ENCODE measurements at places on chromosomes 1 and 21. TPM values are rescaled to one million over a fixed set of nuclear protein-coding genes. Genes with fewer than 3 reads are reported as not detected.

Gene NCAM2
- not detected for total RNA-seq

Gene CD34
- 0.08 TPM for total RNA-seq

Gene PMVK
- 48.3 TPM for total RNA-seq

Gene CRP
- total RNA-seq = 0.68 TPM

Gene NGF
- not detected for total RNA-seq

DNA sequence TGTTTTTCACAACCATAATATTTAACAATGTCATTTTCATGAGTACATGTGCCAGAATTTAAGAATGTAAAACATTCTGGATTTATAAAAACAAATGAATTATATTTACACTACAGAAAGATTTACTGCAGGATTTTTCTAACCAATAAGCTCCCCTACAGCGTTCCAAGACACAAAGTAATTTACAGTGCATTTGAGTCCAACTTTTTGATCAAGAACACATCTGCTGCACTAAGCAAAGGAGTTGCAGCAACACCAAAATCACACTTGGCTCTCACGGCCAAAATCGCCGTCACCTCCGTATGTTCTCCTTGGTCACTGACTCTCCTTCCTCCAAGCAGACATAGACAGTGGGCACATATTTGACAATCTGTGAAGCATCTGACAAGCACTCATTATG is 7.7 kb downstream of the VPS26C start:
- DNase-seq = no peak

- no peak for DNase-seq
These were observed 444.0 kb downstream of the SMYD3 start for GRCh38 chr1:246063013-246063616.

- no peak for DNase-seq
These were observed 78.3 kb downstream of the ATP1B1 start for GRCh38 chr1:169184812-169185211.

- no peak for DNase-seq
These were observed 121.9 kb upstream of the IVNS1ABP start for GRCh38 chr1:185438936-185439335.

GRCh38 chr21:42515708-42516502 is 2.3 kb downstream of the SLC37A1 start:
- no peak for DNase-seq

- DNase-seq = no peak
These were observed 4.5 kb upstream of the REN start for GRCh38 chr1:204170494-204171155.

GRCh38 chr1:233631810-233632405 is 18.0 kb downstream of the KCNK1 start:
- no peak for DNase-seq

- DNase-seq = no peak
These were observed 6.8 kb downstream of the OLIG2 start for GRCh38 chr21:33032434-33033047.

GRCh38 chr1:19043579-19044443 is 87.3 kb upstream of the IFFO2 start:
- DNase-seq = no peak

GRCh38 chr1:54987919-54988705 is 7.7 kb downstream of the TMEM61 start:
- no peak for DNase-seq

DNA sequence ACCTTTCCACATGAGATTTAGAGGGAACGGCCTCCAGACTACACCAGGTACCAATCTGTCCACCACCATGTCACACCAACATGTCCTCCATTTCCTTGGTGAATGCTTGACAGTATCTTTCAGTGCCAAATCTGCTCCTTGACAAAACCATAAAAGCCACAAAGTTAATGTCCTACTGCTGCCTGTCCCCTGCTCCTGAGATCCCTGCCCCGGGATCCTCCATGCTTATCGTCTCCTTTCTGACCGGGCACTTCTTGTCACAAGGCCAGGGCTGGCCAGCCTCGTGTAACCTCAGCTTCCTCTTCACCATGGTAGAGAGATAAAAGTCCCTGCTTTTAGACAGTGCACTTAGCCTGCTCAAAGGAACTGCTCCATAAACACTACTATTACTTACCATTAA is 136.2 kb downstream of the NAV1 start:
- DNase-seq = no peak

DNA sequence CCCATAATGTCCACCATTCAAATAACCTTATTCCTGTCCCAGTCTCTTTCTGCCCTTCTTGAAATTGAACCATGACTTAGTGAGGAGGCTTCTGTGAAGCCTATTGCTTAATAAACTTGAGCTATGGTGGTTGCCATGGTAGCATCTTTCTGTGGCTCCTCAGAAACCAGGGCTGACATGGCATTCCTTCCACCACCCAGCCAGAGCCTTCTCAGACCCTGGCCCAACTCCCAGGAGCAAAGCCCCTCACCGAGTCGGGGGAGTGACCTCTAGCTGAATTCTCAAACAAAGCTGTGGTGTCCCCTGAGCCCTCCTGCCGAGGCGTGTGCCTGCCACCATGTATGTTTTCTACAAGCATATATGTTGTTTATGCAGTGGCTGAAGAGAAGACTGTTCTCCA is 259.1 kb downstream of the CACNA1E start:
- no peak for DNase-seq

- no peak for DNase-seq
These were observed 4.9 kb downstream of the GREM2 start for GRCh38 chr1:240607006-240607405.

DNA sequence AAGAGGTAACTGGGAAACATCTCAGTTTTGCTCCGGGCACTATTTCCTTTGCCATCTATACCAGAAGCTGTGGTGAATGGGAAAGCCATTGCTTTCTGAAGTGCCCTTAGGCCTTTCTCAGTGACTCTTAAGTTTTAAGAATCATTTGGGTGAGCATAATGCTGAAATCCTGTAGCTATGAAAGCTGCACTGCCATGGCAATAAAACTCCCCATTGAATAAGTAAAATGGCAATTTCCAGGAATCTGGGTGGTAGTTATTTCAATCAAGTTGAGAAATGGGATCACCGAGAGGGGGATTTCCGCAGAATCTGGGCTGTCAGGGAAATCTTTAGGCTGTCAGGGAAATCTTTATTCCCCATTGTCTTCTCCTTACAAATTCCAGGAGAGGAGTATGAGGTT is 26.8 kb upstream of the MACF1 start:
- no peak for DNase-seq

DNA sequence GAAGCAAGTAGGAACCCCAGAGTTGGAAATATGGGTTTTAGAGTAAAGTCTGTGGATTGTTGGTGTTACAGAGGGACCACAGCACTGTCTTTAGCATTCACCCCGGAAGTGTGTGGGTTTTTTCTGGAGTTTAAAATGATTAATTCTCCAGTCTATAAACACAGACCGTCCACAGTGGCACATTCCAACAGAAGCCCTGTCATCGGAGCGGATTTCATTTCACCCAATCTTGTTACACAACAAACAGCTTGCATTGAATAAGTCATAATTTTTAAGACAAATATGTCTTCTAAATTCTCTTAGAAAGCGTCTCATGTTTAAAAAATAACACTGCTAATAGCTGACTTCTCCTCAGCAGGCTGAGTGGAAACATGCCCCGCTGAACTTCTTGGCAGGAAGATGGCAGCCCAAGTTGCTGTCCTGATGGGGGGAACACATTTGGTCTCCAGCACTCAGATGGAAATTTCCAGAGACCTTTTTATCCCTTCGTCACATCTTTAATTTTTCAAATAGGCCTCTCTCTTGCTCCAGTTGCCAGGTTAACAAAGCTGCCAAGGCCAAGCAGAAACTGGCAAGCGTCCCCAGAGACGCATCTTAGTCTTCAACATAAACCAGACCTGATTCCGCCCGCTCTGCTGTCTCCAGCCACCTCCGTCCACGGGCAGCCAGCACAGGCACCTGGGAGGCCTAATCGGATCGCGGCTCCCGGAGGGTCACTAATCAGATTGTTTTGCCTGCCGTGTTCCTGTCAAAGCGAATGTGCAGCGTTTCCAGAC is 28.8 kb upstream of the SLC19A1 start:
- no peak for DNase-seq

- no peak for DNase-seq
These were observed 53.4 kb upstream of the PRKACB start for GRCh38 chr1:84090447-84091245.

All from activated T-cell treated with anti-CD3 and anti-CD28 coated beads, Interleukin-2, amount 50 U/mL, for 4 hours (primary cell).